ENCODE measurements at places on chromosomes 11 and 22. TPM values are rescaled to one million over a fixed set of nuclear protein-coding genes. Genes with fewer than 3 reads are reported as not detected.

The C22orf31 gene
- not detected for total RNA-seq

The OR8D2 gene
- not detected for total RNA-seq

The LDLRAD3 gene
- total RNA-seq, result 5.5 TPM

The ACR gene
- total RNA-seq, result 0.16 TPM

The CASP5 gene
- not detected for total RNA-seq

The SLC7A4 gene
- total RNA-seq, result 11.5 TPM

The CADM1 gene
- total RNA-seq, result 26.1 TPM

The OR4D5 gene
- not detected for total RNA-seq

The OR8B8 gene
- not detected for total RNA-seq

The DCDC1 gene
- 0.32 TPM for total RNA-seq
